ENCODE measurements at places on chromosomes 5 and 9. TPM values are rescaled to one million over a fixed set of nuclear protein-coding genes. Genes with fewer than 3 reads are reported as not detected.

EQTN gene
- not detected for total RNA-seq

DNA sequence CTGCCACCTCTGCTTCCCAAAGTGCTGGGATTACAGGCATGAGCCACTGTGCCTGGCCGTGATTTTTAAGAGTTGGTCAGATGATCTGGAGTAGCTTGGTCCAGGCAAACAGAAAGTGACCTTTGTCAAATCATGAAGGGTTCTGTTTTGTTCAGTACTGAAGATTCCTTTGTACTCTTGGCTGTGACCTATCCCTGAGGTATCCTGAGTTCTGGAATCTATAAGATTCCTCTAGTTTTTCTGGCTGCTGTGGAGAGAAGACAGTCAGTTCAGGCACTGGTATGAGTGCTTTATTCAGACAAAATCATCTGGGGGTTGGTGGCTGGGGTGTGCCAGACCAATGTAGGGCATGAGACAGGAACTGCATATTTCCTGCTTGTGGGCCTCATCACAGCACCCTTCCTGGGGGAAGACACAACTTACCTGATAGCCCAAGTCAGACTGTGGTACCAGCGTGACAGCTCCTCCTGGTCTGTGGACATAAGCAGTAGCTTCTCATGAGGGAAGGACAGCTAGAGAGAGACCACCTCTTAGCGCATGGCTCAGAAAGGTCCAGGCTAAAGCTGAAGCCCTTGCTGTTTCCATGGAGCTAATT, 3.1 kb downstream of the ARHGEF39 start:
- no peak for DNase-seq

DNA sequence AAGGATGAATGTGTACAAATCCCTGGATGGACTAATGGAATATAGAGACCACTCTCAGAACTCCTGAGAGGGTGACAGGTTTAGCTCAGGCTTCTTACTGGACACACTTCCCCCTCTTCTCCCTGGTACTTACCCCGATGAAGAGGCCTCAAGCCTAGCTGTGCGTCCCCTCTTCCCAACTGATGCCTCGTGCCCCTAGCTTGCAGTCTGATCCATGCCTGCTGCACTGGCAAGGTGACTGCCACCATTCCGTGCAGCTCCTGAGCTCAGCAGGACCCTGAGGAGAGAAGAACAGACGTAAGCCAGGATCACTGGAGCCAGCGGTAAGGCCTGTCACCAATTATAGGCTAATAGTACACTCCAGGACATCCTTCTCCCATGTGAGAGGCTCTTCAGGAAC, 5.5 kb upstream of the STOML2 start:
- DNase-seq = peak; percentile 30

SLC6A19 gene
- total RNA-seq = 0.09 TPM

DNA sequence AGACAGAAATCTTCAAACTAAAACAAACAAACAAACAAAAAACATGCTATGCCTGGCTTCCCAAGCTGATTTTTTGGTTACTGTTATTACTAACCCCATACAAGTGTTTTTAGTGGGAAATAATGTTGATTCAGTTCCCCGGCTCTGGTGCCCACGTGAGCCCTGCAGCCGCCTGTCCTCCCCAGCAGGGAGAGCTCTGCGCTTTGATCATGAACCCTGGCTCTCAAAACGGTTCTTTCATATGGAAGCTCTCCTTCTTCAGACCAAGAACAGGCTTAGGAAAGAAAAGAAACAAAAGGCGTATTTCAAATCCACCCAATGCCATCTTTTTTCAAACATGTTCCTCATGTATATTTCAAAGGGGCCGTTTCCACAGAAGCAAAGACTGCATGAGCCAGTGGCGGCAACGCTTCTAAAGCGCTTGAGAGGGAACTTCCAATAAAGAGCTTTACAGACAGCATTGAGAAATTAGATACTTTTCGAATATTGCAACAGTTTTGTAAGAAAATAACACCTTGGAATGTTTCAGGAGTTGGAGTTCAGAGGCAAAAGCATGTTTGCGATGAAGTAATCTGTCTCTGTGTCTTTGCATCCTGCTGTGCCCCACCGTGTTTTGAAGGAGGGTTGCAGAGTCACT, 74.8 kb downstream of the ICE1 start:
- no peak for DNase-seq

- no peak for DNase-seq
Observed at GRCh38 chr9:32882705-32883104, 99.4 kb downstream of the TMEM215 start.
